ENCODE measurements at places on chromosomes 1 and 21.

- DNase-seq, result no peak
These were observed 264.0 kb upstream of the DPYD start for GRCh38 chr1:98184856-98185255.

GRCh38 chr1:230976825-230977747, 1.6 kb downstream of the TTC13 start:
- no peak for DNase-seq

DNA sequence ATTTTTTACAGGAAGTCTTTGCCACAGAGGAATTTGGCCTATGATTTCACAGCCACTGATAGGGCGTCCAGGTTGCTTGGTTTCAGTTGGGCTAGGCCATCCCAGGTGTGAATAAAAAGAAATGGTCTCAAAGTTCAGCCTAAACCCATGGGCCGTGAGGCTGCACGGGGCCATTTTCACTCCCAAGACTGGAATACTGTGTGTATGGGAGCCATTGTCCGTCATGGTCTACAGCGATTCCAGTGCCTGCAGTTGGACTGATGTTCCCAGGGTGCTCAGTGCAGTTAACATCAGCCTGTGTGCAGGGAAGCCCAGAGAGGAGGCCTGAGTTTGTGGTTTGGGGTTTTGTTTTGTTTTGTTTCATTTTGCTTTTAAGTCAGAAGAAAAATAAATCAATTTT, 133.2 kb downstream of the ADSS2 start:
- no peak for DNase-seq

GRCh38 chr1:113659556-113659955, 99.7 kb downstream of the PHTF1 start:
- DNase-seq, result no peak

DNA sequence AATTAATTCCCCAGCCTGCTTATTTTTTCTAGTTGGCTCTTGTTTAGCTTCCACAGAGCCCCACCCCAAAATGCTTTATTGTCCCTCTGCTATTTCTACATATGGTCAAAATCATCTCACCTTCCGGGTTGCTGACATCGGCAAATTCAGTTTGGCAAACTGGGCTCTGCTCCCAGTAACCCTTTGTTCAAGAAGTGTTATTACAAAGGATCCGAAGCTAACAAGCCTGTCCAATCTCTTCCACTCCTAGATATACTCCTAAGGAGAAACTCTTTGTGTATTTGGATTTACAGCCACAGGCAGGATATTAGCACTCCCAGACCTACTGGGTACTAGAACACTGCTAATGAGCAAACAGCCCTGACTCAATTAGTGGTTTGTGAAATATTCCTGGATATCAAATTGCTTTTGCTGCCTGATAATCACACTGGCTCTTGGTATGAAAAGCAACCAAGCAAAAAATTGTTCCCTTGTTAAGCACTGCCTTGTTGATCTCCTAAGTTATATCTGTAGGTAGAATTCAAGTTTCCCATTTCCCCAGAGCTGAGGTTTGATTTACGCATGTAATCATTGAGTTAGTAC, 4.0 kb downstream of the JUN start:
- no peak for DNase-seq

- no peak for DNase-seq
These were observed 9.2 kb upstream of the SFPQ start for GRCh38 chr1:35202048-35202719.

DNA sequence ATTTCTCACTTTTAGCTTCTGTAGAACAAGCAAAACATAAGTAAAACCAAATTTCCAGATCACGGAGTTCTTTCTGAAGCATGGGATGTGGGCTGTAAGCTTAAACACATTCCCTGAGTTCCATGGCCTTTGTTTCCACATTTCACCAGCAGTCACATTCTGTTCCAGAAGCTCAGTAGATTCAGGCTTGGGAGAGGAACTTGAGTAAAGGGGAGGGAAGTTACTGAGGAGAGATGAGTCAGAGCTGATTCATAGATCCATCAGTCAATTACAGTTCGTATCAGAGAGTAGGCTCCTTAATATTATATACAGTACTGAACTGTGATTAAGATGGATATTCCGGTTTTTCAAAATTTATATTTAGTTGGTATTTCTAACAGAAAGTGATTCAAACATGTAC, 614.3 kb downstream of the NCAM2 start:
- DNase-seq, result no peak

DNA sequence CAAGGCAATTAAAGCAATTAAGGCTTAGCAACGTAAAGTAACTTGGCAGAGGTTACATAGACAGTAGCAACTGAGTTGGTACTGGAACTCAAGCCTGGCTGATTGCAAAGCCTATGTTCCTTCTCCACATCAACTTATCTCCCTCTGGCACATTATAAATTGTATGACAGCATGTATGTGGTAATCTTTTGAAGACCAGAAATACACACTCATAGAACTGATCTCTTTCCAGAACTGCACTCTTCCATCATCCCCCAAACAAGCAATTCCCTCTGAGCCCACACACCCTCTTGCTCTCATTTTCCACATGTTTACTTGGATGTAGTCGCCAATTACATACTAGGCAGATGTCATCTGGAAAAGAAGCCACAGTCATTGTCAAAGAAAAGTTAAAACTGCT, 502.2 kb downstream of the PLPP3 start:
- DNase-seq, result no peak

- no peak for DNase-seq
These were observed 4.3 kb downstream of the TRIM46 start for GRCh38 chr1:155177918-155178281.

- DNase-seq, result no peak
These were observed 199.5 kb downstream of the LRRIQ3 start for GRCh38 chr1:73998348-73998959.

DNA sequence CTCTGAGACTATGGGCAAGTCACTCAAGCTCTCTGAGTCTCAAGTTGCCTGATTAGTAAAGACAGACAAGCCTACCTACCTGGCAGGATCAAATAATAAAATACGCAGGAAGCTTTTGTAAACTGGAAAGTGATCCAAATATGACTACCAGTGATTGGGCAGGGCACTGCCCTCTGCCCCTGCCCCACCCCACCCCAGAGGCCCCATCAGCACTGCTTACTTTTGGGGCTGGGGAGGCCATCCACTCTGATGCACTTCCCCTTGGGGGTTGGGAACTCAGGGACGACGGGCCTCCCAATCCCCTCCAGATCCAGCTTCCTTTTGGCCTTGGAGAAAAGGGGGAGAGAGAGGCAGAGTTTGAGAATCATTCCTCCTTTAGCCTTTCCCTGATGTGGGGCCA, 6.9 kb downstream of the E2F2 start:
- no peak for DNase-seq

GRCh38 chr21:15437883-15438282, 291.9 kb upstream of the USP25 start:
- no peak for DNase-seq

- no peak for DNase-seq
These were observed 6.0 kb downstream of the KIAA0040 start for GRCh38 chr1:175186433-175187160.

DNA sequence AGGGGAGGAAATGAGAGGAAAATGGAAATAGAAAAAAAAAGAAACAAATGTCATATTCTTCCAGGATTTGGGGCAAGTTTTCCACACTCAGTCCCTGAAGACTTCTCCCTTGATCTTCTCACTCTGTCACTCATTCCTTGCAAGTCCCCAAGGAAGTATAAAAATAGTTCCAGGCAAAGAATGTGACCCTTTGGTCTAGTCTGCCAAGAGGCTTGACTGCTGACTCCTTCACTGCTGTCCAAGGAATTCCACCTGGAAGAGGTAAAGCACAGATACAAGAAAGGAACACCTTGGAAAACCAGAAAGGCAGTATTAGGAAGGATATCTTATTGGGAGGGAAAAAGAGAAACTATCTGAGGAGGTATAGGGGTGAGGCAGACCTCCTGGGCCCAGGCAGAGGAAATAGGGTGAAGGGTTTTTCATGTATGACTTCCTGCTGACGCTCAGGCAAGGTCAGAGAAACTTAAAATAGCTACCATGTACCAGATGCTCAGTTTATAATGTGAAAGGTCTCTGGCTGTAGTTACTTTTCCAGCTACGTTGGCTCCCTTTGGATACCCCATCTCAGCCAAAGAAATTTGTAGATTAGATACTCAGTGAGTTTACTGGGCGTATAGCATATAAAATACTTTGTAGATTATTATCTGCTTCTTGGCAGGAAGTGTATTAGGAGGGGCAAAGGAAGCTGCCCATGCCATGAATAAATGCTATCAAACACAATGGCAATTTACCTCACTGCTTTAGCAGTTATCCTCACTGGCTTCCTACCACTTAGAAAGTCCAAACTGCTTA, 2.0 kb upstream of the GJA5 start:
- DNase-seq, result no peak

DNA sequence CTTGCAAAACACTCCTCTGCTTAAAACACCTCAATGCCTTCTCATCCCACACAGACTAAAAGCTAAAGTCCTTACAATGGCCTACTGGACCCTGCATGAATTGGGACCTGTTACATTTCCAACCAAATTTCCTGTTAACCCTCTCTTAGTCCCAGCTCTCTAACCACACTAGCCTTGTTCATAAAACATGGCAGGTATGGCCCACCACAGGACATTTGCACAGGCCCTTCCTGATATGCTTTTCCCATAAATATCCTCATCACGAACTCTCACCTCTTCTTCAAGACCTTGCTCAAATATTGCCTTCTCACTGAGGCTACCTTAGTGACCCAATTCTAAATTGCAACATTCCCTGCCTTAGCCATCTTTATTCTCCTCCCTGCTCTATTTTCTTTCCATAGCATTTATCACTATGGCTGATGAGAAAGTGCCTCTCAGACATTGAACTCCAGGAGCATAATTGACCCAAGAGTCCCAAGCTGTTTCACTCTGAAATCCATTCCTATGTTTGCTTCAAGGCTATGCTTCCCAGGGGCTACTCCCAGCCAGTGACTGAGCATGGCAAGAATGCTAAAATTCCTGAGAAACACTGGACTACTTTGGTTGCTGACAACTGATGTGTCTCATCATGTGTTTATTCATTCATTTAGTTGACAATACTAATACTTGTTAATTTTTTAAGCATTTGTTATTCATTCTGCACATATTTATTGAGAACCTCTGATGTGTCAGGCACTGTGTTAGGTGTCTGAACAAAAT, 2.7 kb upstream of the PALMD start:
- no peak for DNase-seq

DNA sequence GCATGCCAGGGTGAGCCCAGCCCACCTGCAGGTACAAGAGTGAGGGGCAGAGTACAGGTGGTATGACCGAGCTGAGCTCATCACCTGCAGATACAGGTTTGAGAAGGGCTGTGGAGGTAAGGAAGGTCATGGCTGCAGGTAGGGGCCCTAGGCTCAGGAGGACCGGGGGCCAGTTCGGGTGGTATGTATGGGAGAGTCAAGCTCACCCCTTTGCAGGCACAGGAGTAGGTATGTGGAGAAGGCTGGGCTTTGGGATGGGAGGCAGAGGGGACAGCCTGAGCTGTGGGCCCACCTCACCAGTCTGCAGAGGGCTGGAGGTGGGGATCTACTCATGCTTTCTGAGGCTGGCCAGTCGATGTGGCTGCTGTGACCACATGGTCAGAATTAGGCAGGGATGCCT, 17.2 kb downstream of the PODN start:
- no peak for DNase-seq

- DNase-seq, result no peak
These were observed 134.6 kb upstream of the ADAMTS5 start for GRCh38 chr21:27101523-27101922.

DNA sequence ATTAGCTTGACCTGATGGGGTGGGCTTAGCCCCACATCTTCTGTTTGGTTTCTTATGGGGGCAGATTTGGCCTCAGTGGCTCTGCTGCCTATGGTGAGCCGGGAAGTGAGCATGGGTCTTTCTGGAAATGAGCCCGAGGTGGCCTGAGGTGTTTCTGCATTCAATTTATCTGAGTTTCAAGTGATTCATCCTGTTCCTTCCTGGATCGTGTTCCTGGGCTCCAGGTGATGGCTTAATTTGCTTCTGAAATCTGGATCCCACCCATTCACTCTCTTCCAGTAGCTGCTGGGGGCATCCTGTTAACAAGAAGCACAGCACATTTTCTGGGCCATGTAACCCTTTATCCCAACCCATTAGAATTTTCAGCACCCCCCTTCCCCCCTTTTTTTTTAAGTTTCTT, 324.6 kb downstream of the CAMTA1 start:
- DNase-seq, result no peak

GRCh38 chr1:198271467-198271866, 114.7 kb downstream of the NEK7 start:
- no peak for DNase-seq

DNA sequence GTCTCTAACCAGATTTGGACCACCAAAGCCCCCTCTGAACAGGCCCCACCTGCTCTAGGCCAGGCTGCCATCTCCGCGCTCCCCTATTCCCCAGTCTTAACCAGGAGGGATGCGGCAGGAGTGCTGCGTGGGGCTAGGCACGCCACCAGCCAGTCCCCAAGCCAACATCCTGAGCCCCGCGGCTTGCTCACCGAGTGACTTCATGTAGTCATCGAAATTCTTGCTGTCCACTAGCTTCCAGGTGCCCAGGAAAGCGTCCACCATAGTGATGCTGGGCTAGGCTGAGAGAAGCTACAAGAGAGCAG, 173 bp downstream of the FABP3 start:
- no peak for DNase-seq

- DNase-seq, result no peak
These were observed 23.0 kb upstream of the PLEKHA6 start for GRCh38 chr1:204382714-204383083.
